ENCODE measurements at places on chromosomes 12 and 14.

- no peak overlapping the region for H3K4me3 ChIP-seq
- no peaks in the 10 kb centered on the region for H3K36me3 ChIP-seq
- DNase-seq, result no peak
- no peak overlapping the region for H3K27ac ChIP-seq
These were observed 22.2 kb upstream of the BEGAIN start for GRCh38 chr14:100609331-100609870.

- no peak overlapping the region for H3K4me3 ChIP-seq
- no peaks in the 10 kb centered on the region for H3K27me3 ChIP-seq
- DNase-seq, result no peak
- no peaks in the 10 kb centered on the region for H3K36me3 ChIP-seq
These were observed 15.1 kb downstream of the GTF2A1 start for GRCh38 chr14:81205639-81206038.

DNA sequence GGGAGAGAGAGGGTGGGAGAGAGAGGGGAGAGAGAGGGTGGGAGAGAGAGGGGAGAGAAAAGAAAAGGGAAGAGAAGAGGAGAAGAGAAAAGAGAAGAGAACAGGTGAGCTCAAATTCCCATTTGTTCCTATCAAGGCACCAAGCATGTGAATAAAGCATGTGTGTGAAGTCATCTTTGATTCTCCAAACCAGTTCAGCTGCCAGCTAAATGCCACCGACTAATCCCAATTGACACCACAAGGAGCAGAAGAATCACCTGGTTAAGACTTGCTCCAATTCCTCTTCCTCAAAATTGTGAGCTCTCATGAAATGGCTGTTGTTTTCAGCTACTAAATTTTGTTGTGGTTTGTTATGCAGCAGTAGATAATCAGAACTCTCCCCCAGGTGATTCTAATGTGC, 188.9 kb downstream of the TMX1 start:
- H3K27ac ChIP-seq, result no peak overlapping the region
- no peak for DNase-seq
- H3K4me1 ChIP-seq, result peaks cover 2% of the 10 kb centered on the region
- H3K4me3 ChIP-seq, result no peak overlapping the region
- no peaks in the 10 kb centered on the region for H3K36me3 ChIP-seq
- no peaks in the 10 kb centered on the region for H3K27me3 ChIP-seq

DNA sequence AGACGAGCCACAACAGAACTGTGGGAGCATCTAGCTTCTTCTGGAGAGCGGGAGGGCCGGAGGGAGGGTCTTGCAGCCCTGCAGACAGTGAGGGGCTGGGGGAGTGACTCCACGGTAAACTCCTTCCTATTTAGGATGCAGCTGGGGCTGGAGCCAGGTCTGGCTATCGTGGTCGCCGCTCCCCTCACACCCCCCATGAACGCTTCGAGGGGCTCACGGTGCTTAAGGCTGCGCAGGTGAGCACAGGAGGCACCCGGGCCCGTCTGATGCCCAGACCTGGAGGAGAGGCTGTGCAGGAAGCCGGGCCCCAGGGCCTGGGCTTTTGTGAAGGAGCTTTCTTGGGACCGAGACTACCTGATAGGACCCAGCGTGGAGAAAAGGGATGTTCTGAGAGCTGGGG, 3.9 kb upstream of the GNB3 start:
- no peaks in the 10 kb centered on the region for H3K4me1 ChIP-seq
- H3K27ac ChIP-seq, result no peak overlapping the region
- H3K27me3 ChIP-seq, result no peaks in the 10 kb centered on the region
- DNase-seq, result no peak
- no peak overlapping the region for H3K4me3 ChIP-seq
- H3K36me3 ChIP-seq, result no peaks in the 10 kb centered on the region

All from breast epithelium (tissue), 4 donors.